ENCODE measurements at places on chromosomes 16 and 17. TPM values are rescaled to one million over a fixed set of nuclear protein-coding genes. Genes with fewer than 3 reads are reported as not detected.

Gene GNGT2
- 40.0 TPM for total RNA-seq

Gene TNP2
- not detected for total RNA-seq

DNA sequence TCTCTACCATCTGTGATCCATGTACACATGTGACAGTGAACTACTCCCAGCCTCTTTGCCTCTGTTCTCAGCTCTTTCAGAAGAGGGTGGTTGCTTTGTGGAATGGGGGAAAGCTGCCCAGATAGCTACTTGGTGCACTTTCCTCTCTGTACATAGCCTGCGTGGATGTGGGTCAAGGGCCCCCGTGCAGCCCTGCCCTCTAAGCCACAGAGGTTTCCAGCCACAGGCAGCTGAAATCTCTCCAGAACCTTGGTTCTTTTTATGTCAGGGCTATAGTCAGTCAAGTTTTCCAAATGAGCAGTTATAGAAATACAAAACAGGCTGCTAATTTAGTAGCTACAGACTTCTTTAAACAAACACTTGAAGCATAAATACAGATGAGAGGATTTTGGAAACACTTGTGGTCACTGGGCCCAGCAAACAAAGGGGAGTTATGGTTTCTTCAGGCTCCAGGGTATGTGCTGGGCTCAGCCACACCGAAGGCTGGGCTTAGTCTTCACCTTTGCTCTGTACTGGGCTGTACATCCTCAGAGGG is 199.7 kb upstream of the ASIC2 start:
- H3K27me3 ChIP-seq = peaks cover 2% of the 10 kb centered on the region
- H3K27ac ChIP-seq = no peak overlapping the region
- no peak for DNase-seq
- no peaks in the 10 kb centered on the region for H3K36me3 ChIP-seq

Gene SULT1A2
- total RNA-seq = 0.42 TPM

Gene ASPHD1
- total RNA-seq = not detected

Data from activated CD8-positive, alpha-beta T cell treated with anti-CD3 and anti-CD28 coated beads, Interleukin-2, amount 10 ng/mL, durations not matched to agents 7 days and 5 days (primary cell).